MCF 10A (cell line): ENCODE measurements at places on chromosomes 4 and X.

- DNase-seq, result no peak
Measured at GRCh38 chr4:38330936-38331335, 333.1 kb upstream of the KLF3 start.

- peak; percentile 65 for DNase-seq
Measured at GRCh38 chr4:173752610-173753230, 222.7 kb upstream of the HAND2 start.

DNA sequence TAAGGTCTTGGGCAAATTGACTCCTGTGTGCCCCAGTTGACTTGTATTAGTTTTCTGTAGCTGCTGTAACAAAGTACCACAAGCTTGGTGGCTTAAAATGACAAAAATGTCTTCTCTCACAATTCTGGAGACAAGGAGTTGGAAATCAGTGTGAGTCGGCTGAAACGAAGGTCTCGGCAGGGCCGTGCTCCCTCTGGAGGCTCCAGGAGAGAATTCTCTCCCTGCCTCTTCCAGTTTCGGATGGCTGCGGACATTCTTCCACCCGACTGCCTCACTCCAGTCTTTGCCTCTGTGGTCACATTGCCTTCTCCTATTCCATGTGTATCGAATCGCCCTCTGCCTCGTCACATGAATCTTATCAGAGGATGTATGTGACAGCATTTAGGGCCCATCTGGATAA, 66.0 kb upstream of the PHOX2B start:
- no peak for DNase-seq

DNA sequence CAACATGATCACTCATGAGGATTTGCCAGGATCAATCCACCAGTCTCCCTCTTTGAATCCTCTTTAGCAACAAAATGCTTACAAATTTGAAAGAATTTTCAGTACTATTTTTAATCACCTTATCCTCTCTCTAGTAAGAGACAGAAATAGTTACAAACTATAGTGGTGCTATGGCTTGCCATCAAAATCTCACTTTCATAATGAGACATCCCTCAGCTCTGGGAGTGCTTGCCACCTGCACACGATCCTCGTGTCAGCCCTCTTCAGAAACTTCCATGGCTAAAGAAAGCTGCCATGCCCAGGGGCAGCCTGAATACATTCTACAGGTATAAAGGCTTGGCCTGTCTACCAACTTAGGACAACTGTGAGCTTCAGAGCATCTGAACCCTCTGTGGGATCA, 5.1 kb upstream of the DHX15 start:
- DNase-seq, result no peak

DNA sequence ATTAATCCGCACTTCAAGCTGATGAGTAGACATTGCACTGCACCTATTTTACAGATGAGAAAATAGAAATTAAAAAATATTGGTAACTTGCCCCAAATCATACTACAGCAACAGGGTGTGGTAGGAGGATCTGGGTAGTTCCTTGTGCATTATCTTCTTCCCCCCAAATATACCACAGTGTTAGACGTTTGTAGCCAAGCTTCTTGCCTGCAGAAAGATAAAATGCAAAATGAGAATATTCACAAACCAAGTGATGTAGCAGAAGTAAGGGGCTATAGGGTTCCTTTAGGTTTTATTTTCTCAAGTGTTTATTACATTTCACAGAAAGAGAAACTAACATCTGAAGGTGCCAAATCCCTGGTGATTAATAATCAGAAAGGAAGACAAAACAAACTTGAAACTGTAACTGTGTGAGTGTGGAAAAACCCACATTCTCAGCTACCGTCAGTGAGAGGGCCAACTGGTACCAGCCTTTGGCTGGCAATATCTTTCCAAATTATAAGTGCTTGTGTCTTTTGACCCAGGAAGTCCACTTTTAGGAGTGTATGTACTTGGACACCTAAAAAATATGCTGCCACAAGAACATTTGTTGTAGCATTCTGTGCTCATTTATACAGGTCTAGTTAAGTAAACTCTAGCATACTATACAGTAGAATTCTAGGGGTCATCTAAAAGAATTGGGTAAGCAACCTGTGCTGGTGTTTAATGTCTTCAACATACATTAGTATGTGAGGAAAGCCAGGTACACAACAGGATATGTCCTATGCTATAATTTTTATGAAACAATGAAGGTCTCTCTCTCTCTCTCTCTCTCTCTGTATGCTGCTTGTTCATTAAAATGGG, 6.7 kb upstream of the CD38 start:
- no peak for DNase-seq

DNA sequence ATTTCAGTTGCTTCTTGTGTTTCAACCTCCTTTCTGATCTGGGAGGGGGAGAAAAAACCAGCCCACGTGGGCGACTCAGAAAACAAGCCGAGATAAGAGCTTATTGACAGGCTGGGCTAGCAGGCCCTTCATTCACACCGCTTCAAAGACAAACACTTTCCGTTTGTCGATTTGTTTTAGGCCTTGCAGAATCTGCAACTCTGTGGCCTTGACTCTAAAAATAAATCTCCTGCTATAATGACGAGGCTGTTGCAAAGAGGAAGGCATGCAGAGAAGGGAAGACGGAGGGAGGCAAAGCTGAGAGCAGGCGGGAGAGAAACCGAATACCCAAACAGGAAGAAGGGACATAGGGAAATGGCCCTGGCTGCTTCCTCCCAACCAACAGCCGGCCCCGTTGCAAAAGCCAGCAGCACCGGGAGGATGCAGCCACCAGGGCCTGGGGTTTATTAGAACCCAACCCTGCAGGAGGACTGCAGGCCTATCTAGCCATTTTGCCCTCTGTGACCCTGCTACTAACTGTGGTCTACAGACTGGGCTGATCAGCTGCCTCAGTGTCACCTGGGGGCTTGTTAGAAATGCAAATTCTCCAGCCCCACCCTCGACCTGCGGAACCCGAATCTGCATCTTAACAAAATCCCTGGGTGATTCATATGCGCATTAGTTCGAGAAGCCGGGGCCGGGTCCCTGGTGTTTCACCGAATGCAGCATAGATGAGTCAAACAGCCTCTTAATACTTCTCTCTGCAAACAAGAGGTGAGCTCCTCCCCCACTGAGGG, 325.5 kb downstream of the BCOR start:
- DNase-seq, result no peak

- no peak for DNase-seq
Measured at GRCh38 chr4:41145571-41146078, 68.7 kb downstream of the APBB2 start.
